ENCODE measurements at places on chromosomes 7 and 10.

DNA sequence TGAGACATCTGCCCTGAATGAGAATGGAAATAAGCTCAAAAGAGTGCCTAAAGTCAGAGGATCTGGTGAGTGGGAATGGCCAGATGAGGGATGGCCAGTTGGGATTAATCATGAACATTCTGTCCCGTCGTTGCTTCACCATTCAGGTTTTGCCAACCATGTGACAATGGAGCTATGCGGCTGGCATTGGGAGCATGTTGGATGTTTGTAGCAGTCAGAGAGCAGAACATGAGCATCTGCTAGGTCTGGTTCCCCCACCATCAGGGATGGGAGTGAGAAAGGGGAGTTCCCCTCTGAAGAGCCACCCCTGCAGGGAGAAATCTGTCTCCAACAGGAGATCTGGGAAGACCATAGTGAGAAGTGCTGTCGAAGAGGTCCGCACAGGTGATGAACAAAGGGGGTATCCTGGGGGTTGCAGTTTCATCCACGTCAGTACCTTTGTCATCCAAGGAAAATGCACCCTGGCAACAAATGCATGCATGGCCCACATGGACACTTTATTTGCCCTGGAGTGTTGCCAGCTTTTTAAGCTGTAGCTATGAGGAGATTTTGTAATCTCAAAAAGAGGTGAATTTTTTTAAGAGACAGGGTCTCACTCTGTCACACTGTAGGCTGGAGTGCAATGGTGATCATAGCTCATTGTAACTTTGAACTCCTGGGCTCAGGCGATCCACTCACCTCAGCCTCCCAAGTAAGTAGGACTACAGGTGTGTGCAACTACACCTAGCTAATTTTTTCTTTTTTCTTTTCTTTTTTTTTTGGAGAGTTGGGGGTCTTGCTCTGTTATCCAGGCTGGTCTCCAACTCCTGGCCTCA lies 190.2 kb downstream of the CAMK1D start:
- no peak for DNase-seq

- no peak for DNase-seq
These were observed 132.6 kb downstream of the SEMA3D start for GRCh38 chr7:85054306-85054705.

- no peak for DNase-seq
These were observed 579.4 kb downstream of the PTPRN2 start for GRCh38 chr7:158008267-158008666.

DNA sequence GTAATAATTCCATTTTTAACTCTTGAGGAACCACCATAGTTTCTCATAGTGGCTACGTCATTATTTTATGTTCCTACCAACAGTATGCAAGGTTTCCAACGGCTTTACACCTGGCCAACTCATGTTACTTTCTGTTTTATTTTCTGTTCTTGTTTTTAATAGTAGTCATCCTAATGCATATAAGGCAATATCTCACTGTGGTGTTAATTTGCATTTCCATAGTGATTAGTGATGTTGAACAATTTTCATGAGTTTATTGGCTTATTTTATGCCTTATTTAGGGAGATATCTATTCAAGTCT lies 465.5 kb upstream of the KLF6 start:
- no peak for DNase-seq

DNA sequence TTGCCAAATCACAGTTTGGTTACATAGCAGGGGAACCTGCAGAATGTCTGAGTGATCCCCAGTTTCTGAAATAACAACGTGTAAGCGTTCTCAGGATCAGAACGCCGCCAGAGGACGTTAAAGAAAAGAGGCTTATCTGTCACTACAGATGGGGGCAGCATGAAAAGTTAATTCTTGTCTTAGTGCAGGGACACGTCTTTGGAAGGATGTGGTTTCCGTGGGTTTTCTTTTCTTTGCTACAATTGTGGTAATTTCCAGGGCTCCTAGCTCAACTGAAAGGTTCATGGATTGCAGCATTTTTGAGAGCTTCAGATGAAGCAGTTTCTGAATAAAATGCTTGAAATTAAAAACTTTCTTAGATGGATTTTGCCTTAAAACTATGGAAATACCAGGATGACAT lies 106.6 kb downstream of the PRKCQ start:
- no peak for DNase-seq

GRCh38 chr10:20767028-20767427 lies 130.1 kb downstream of the NEBL start:
- no peak for DNase-seq

DNA sequence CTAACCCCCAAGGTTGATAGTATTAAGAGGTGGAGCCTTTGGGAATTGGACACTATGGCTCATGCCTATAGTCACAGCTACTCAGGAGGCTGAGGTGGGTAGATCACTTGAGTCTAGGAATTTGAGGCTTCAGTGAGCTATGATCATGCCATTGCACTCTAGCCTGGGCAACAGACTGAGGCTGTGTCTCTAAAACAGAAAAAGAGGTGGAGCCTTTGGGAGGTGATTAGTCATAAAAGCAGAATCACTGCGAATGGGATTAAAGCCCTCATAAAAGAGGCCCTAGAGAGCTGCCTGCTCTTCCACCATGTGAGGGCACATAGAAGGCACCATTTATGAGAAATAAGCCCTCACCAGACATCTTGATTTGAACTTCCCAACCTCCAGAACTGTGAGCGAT lies 81.9 kb downstream of the SKAP2 start:
- DNase-seq = no peak

DNA sequence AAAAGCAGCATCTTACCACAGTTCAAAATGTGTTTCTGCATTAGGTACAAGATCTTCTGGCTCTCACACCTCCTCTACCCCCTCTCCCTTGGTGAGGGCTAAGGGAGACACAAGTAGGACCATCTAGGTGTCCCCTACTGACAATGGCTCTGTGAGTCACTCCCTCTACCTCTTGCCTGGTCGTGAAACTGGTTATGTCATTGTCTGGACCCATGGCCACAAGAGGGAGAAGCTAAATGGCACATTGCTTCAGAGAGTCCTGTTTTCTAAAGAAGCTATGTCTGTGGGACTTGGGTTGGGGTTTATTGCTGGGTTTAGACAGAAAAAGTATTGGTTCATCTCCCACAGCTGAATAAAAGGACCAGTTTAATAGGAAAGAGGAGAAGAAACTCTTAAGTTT lies 4.0 kb upstream of the PLXNA4 start:
- no peak for DNase-seq

DNA sequence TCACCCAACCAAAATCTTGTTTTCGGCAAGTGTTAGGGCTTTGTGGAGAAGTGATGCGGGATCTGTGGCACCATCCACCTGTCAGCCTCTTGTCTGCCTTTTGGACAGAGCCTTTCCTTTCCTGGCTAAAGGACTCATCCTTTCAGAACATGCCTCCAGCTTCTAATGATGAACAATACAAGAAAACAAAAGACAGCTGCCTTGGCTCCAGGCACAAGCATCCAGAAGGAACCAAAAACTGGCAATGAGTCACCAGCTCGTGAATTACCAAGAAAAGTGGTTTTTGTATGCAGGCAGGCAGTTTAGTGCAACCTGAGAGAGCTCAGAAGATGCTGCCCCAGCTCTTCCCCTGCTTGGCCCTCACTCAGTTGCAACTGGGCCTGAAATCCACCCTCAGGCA lies 84.6 kb upstream of the NAMPT start:
- no peak for DNase-seq

GRCh38 chr7:92092210-92092609 lies 42.1 kb downstream of the CYP51A1 start:
- no peak for DNase-seq

All from activated T-helper 1 cell treated with anti-CD3 and anti-CD28 coated beads, Interleukin-2, amount 50 U/mL, for 16 hours (primary cell).